ENCODE measurements at places on chromosomes 13 and 19.
A peak's percentile ranks its signal among the peaks of the same experiment; 100 is the strongest.

DNA sequence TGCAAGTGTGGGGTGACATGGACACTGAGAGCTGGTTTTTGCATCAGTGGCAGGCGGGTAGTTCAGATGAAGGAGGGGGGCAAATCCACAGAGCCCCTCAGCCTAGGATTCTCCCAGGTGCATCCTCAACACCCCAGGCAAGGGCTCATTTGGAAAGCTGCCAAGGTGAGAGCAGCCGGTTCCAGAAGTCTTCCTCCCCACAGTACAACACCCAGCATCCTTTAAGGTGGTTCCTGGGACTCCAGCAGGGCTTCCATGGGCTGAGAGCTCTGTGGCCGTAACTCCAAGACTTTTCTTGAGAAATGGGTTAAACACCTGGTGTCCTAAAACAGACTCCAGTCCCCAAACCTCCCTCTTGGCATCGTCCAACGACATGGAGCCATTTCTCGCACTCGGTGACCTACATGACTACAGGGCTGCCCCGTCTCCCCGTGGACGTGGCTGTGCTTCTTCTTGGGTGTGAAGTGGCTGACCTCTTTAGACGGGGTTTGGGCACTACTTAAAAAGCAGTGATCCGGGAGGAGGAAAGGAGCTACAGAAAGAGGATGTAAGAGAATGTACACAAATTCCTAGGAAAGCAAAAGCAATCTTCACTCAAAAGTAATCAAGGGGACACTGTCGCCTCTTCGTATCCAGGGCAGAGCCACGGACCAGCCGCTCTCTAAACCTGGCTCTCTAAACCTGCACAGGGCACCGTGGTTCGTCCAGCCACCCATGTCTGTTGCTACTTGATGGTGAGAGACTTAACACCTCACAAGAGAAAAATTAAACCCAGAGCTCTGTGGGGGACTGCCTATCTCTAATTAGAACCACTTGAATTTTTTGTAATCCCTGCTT, 25.5 kb downstream of the RANBP3 start:
- DNase-seq, result no peak

GRCh38 chr13:93765062-93765461, 538.5 kb downstream of the GPC6 start:
- no peak for DNase-seq

- DNase-seq, result no peak
These were observed 178.6 kb downstream of the RBM26 start for GRCh38 chr13:79227418-79227817.

DNA sequence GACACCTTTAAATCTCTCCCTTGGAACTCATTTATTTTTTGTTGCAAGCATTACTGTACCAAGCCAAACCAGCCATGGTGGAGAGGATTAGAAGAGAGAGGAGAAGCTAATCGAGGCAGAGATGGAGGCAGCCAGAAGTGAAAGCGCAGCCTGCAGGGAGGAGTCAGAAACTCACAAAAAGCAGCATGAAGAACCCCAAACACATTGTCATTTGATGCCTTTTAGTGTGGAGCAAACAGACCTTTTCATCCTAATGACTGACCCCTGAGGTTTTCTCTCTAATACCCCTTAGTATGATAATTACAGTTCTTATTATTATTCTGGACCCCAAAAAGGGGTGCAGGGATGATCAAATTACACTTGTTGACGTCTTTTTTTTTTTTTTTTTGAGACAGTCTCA, 62.5 kb downstream of the TNFRSF19 start:
- no peak for DNase-seq

GRCh38 chr19:55640043-55640576, 692 bp upstream of the ZNF580 start:
- peak; percentile 61 for DNase-seq

DNA sequence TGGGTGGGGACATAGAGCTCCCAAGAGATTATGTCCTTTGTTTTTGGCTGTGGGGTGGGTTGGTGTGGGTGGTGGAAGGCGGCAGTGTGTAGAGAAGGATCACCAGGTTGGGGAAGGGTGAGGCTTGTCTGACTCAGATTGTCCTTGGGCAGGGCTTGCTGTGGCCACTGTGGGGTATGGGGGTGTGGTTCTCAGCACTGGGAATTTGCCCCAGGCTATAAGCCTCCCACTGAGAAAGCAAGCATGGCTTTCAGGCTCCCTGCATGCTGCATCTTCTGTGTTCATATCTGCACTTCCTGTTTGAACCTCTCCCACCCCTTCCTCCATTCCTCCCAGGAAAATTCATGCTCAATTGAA, 34.9 kb downstream of the DNAJC15 start:
- DNase-seq, result no peak

DNA sequence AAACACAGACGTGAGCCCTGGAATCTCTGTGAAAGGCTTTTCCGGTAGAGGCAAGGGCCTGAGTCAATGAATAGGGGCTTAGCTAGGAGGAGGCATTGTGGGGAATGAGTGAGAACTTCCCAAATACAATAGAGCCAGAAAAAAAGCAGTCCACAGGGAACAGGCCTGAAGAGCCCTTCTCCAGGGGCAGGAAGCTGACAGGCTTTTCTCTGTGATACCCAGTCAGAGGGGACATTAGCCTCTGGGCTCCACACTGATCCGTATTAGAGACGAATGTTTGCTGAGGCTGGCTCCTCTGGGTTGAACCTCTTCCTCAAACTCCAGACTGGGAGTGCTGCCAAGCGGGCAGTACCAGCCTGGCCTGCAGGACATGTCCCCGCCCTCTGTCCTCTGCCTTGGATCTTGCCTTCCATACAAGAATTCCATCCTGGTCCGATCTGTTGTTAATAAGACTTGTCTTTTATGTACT, 2.3 kb downstream of the DHRS12 start:
- peak; percentile 84 for DNase-seq

- DNase-seq, result no peak
These were observed 11.2 kb upstream of the F7 start for GRCh38 chr13:113094410-113094800.

DNA sequence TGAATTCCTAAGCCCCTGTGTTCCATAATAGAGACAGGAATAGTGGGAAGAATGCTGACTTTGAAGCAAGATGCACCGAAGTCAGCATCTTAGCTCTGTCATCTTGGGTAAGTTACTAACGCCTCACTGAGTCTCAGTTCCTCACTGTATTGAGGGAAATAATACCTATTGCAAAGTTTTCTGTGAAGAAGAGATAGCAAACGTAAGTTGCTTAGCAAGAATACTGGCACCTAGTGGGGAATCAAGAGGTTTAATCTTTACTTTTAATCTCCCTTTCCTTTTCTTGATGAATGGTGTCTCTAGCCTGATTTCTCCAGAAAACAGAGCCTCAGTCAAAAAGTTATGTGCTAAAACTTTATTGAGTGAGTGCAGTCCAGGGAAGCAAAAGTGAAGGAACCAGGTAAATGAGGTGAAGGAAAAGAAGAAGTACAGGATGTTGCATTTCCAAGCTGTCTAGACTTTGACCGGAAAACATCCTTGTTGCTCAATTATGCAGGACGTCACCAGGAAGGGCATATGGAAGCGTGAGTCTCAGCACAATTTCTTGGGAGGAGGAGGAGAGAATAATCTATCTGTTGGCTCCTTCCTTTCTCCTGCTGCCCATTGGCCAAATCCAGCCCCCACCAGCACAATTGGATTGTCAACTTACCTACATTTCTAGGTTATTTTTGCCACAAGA, 210.0 kb downstream of the B3GLCT start:
- DNase-seq, result no peak

- peak; percentile 84 for DNase-seq
These were observed 42.8 kb downstream of the GAS6 start for GRCh38 chr13:113820813-113821651.

DNA sequence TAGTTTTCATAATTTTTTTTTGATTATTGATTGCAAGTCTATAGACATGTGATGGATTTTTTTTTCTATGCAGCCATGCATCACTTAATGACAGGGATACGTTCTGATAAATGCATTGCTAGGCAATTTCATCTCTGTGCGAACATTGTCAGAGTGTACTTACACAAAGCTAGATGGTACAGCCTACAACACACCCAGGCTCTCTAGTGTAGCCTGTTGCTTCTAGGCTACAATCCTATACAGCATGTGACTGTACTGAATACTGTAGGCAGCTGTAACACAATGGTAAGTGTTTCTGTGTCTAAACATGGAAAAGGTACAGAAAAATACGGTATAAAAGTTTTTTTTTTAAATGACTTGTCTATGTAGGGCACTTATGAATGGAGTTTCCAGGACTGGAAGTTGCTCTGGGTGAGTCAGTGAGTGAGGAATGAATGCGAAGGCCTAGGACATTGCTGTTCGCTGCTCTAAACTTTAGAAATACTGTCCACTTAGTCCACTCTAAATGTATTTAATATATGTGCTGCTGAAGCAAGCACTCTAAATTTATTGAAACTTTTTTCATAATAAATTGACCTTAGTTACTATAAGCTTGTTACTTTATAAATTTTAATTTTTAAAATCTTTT, 20.3 kb downstream of the SPATA13 start:
- no peak for DNase-seq

DNA sequence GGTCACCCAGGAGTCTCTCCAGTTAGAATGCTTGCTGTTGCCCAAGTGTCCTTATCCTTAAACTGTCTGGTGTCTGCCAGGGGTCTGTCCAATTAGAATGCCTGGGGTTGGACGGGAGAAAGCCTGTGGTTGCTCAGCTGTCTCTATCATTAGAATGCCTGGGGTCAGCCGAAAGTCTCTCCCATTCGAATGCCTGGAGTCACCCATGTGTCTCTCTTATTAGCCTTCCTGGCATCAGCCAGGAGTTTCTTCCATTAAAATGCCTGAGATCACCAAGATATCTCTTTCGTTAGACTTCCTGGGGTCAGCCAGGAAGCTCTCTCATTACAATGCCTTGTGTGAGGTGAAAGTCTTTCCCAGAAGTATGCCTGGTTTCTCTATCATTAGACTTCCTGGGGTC, 1521.0 kb downstream of the UQCRFS1 start:
- no peak for DNase-seq

DNA sequence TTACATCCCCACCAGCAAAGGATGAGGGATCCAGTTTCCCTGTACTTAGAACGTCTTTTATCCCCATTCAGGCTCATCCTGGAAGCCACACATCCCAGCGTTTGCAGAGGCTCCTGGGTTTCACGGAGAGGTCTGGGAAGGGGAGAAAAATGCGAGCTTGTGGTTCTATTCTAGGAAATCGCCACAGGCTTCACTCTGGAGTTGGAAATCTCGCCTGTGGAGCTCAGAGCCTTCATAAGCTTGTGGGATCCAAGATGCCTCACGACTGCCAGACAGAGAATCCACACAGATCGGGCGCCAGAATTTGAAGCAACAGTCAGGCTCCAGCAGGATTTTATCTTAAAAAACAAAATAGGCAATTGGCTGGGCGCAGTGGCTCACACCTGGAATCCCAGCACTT, 157.9 kb downstream of the PTPRS start:
- DNase-seq, result no peak

DNA sequence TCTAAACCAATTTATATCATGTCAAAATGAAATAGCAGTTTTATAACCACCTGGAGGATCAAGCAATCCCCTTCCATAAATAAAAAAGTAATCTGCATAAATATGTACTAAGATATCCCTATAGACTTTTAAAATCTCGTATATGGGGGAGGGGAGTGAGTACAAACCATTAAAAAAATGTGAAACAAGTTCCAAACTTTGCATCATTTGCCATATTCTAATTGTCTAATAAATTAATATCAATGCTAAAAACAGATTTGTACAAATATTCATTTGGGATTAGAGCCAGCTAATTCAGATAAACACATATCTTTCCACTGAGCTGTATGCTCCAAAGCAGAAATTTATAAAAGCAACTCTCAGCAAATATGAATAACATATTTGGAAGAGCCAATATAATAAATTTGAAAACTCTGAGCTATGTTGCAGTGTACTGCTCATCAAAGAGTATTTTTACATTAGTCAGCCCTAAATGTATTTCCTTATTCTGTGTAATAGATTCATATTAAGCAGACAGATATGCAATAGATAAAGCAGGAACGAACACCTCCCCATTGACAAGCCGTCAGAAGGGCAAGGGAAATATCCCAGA, 970.2 kb downstream of the EFNB2 start:
- no peak for DNase-seq

DNA sequence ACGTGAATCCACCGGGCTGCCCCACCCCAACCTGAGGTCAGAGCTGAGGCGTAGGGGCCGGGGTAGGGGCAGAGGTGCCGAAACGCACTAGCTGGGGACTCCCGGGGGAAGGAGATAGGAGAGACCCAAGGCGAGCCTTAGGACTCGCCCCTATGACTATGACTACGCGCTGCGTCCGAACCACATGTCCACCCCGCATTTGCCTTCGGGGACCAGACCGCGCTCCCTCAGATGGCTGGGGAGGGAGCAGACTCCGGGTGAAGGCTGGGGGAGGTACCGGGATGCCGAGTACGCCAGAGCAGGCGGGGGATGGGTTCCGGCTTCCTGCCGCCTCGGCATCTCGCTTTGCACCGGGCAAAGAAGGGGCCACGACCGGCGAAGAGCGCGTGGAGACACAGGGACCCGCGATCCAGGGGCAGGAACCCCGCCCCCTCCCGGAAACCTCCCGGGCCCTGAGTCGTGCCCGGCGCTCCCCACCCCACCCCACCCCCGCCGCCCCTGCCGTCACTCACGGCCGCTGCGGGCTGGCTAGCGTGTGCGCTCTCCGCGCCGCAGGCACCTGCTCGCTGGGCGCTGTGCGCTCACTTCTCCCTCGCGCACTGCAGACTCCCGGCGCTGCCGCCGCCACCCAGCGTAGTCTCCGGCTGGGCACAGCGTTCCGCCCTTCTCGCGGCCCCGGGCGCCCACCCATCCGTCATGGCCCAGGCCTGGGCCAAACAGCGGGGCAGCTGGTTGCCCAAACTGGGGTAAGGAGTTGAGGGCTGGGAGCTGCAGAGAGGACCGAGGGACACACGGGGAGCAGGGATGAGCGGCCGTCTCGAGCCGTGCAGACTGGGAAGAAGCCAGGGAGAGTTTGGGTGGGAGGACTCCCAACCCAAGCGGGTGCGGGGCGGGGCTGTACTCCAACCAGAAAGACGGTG, 622 bp upstream of the VSTM2B start:
- no peak for DNase-seq

GRCh38 chr19:31730270-31730669, 381.0 kb upstream of the TSHZ3 start:
- DNase-seq, result no peak

DNA sequence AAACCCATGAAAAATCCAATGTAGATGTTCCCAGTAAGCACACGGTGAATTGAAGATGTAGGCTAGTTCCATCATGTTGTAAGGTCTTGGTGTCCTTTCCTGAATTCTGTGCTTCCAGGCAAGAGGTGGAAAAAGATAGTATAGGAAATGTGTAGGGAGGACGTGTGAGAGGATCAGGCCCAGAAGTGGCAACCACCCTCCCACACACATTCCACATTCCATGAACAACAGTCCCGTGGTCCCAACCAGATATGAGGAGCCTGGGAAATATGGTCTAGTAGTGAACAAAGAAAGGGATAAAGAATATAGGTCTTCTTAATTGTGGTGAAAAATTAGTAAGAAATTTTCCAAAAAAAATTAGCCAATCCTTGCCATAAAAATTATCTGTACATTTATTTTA, 1254.2 kb upstream of the SLC10A2 start:
- no peak for DNase-seq

GRCh38 chr19:5006201-5006600, 37.3 kb downstream of the KDM4B start:
- DNase-seq, result no peak

Measured in testis (tissue), 5 donors.